ENCODE measurements at places on chromosomes 7 and 10. TPM values are rescaled to one million over a fixed set of nuclear protein-coding genes. Genes with fewer than 3 reads are reported as not detected.

NSUN6 gene
- total RNA-seq = 20.2 TPM

NXPH1 gene
- total RNA-seq = not detected

PRTFDC1 gene
- 17.2 TPM for total RNA-seq

GRCh38 chr10:3911713-3912442, 126.9 kb upstream of the KLF6 start:
- no peak for DNase-seq

GARIN1A gene
- total RNA-seq = 0.49 TPM

GRCh38 chr7:140641524-140642195, 1.0 kb upstream of the DENND2A start:
- peak; percentile 73 for DNase-seq

- DNase-seq = no peak
These were observed 226.4 kb downstream of the BUB3 start for GRCh38 chr10:123380491-123381085.
